ENCODE measurements at places on chromosomes 16 and 17.

GRCh38 chr16:74309789-74310781 is 13.5 kb downstream of the PSMD7 start:
- peak; percentile 34 for DNase-seq

DNA sequence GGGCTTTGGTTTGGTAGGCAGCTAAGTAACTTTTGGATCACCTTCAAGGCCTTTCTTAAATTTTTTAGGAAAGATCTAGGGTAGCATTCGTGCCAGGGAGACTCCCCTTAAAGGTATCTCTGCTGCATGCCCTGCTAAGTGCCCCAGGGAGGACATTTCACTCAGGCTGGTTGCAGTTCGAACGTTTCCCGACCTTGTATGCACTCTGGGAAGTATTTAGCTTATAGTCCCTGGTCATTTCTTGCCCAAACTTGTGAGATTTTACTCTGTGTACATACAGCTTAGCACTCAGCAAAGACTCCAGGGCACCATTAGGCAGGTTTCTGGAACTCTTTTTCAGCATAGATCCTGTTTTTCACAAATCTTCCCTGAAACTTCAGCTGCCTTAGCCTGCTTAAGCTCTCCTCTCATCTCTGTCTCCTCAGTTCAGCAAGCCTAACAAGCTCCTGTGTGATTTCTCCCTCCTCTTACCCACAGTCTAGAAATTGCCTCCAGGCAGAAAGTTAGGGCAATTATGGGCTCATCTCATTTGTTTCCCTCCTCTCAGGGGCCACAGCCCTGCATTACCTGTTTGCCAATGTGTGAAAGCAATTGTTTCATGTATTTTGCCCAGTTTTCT is 84.6 kb downstream of the MRTFB start:
- peak; percentile 9 for DNase-seq

- no peak for DNase-seq
Measured at GRCh38 chr16:48960830-48961229, 320.8 kb downstream of the CBLN1 start.

- peak; percentile 24 for DNase-seq
Measured at GRCh38 chr17:59914274-59914854, 21.4 kb downstream of the RPS6KB1 start.

DNA sequence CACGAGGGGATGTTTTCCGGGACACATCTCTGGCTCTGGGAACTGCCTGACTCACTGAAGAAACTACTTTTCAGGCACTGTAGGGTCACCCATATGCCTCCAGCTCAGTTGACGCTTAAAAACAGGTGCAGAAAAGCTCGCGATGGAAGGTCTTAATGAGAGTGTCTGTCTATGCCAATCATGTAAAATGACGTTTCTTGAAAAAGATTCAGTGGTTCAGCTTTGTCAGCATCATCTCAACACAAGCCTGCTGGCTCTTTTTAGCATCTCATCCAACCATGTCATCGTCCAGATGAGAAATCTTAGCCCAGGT is 27.5 kb downstream of the OR1D5 start:
- DNase-seq, result no peak

- no peak for DNase-seq
Measured at GRCh38 chr16:85425074-85425662, 188.0 kb upstream of the GSE1 start.

DNA sequence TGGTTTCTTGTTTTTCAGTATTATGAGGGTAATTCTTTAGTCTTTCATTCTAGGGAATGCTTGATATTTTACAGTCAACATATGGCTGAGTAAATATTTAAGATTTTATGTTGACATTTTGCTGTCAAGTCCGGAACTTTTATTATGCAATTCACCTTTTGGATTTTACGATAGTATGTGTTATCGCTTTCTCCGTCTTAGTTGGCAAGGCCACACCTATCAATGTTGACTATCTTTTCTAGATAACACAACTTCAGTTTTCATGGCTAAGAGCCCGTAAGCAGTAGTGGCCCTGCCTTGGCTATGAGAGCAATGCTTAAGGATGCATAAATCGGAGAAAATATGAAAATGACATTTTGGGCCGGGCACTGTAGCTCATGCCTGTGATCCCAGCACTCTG is 39.5 kb upstream of the CDH13 start:
- DNase-seq, result no peak

- no peak for DNase-seq
Measured at GRCh38 chr17:40949418-40949817, 12.0 kb upstream of the KRT23 start.

- no peak for DNase-seq
Measured at GRCh38 chr16:26644912-26645543, 421.7 kb upstream of the C16orf82 start.

GRCh38 chr17:17300624-17301568 is 2.3 kb upstream of the NT5M start:
- peak; percentile 26 for DNase-seq

- no peak for DNase-seq
Measured at GRCh38 chr17:29074488-29074887, 31.5 kb downstream of the PIPOX start.

GRCh38 chr17:42667088-42667951 is 8.2 kb downstream of the TUBG2 start:
- DNase-seq, result peak; percentile 94

DNA sequence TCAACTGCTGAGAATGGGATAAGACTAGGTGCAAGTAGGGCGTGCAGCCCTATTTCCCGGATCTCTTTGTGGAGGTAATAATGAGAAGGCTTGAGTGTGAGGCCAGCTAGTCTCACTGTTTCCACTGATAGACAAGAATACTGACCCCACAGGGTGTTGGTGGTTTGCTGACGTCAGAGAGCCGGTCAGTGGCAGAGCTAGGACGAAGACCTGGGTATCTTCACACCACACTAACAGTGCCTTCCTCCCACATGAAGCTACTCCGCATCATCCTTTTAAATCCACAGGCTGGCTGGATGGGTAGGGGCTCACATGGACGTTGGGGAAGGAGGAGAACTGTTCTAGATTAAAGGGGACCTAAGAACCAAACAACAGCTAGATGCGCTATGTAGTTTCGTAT is 68.0 kb downstream of the ZFHX3 start:
- no peak for DNase-seq

DNA sequence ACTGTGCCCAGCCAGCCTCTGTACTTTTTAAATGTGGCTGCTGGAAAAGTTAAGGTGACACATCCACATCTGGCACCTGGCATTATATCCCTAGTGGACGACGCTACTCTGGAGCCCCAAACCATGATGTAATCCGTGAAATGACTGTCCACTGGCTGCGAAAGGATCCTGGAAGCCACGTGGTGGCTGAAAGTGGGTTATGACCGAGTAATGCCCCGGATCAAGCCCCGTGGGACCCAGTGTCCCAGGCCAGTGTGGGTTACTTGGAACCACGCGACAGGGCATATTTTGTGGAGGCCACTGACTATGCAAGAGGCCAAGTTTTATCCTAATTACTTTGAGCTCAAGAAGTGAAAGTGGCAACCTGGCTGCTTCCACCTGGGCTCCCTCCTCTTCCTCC is 79.6 kb downstream of the PGS1 start:
- no peak for DNase-seq

GRCh38 chr16:53822936-53823529 is 119.1 kb downstream of the FTO start:
- peak; percentile 24 for DNase-seq
